Stimulated activated CD4-positive, alpha-beta T cell treated with anti-CD3 and anti-CD28 coated beads, Interleukin-2, amount 100 ng/mL, for 24 hours (primary cell): ENCODE measurements at places on chromosomes 5 and 9.

- no peak for DNase-seq
Observed at GRCh38 chr9:31996331-31996730, 388.1 kb upstream of the ACO1 start.

DNA sequence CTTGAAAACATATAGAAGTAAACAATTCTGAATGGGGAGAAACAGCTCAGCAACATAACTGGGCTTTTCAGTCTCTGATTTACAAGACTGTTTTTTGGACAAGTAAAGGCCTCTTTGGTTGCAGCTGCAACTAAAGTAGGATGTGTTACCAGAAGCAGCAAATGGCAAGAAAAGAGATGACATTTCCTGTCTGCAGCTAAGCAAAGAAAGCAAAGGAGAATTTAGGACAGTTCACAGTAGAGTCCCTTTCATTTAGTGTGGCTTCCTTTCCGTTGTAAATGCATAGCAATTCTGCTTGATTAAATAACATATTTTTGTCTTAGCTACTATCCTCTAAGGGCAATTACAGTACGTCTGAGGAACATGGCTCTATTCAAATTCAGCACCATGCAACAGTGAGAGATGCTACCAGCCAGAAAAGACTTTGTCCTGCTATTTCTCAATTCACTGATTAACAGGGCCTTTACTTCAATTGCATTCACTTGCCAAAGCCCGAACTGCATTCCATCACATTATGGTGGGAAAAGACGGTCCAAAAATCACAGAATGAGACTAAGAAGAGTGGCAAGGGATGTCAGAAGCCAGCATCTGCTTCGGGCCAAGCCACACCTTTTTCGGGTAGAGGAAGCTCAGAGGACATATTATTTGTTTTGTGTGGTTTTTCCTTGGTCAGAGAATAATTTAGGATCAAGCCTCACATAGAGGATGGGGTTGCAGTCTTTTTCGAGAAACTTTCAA lies 107.7 kb downstream of the SEMA6A start:
- DNase-seq: no peak

- DNase-seq: no peak
Observed at GRCh38 chr9:5479994-5480694, 29.8 kb downstream of the CD274 start.

DNA sequence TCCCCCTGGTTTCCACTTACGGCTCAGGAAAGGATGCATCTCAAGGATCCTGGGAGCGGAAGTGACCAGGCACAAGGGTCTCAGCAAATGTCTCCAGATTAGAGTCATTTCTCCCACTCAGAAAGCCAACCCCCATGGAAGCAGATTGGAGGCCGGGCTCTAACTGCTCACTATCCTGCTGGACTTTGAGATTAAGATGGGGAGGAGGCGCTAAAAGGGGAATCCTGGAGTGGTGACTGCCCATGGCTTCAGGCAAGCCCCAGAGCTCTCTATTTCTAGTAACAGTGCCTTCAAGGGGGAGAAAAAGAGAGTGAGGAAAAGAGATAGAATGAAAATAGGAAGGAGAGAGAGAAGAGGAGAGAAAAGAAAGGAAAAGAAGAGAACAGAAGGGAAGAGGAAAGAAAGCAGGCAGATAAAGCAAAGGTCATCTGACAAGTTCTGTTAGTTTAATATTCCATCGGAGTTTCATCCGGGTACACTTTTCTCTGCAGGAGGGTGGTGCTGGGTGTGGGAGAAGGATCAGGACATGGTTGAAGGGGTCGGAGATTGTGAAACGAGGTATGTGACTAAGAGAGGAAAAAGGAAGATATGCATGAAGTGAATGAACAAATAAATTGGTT lies at the start of gene AGXT2:
AGXT2 (minus strand) TSS at position 165 of the 620 bp plus-strand sequence; CDS start at position 108, 57 bp downstream.
- no peak for DNase-seq
